Suppressor macrophage treated with lipopolysaccharide for 4 hours (primary cell): ENCODE measurements at places on chromosomes 5 and 9.

GRCh38 chr5:35668319-35668718 lies 50.7 kb downstream of the SPEF2 start:
- no peak for DNase-seq

DNA sequence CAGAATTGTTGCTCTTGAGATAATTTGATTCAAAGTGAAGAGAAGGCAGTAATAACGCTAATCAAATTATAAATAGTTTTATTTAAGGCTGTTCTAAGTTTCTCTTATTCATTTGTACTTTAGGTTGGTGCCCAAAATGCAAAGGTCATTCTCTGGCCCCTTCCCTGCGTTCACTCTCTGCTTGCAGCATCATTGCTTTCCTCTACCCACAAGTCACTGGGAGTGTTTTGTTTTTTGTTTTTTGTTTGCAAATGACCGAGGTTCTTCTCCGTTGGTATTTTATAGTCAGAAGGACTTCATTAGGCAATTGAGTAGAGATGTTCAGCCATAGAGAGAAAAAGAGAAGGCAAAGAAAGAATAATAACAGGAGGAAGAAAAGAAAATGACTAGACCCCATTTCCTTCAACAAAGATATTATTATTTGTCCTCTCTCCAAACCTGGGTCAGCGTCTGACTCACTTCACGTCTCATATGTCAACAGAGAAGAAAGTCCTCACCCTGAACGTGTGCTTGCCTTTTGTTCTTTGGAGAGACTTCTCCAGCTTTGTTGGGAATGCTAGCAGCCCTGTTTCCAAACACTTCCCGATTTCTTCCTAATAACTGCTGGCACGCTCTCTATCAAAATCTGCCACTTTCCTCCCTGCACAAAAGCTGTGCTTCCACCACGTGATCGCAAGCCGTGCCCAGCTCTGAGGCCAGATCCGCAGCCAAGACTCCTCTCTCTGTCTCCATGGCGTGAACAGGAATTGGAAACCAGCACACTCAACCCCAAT lies 119.8 kb downstream of the EBF1 start:
- no peak for DNase-seq

- no peak for DNase-seq
These were observed 496.7 kb upstream of the NMUR2 start for GRCh38 chr5:152901754-152902153.

DNA sequence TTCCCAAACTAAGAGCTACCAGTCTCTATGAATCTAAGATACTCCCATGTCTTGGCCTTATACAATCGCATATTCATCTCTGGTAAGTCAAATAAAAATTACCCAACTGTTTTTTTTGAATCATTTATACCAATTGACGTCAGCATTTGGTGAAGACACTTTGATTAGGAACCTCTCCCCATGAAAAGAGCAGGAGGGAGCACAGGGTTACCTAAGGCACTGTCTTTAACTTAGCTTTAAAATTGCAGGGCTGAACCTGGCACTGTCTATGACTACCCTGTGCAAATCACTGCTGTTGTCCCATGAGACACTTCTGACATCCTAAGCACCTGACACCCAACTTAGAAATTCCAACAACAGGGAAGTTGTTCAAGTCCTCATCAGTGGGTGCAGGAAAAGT lies 586.4 kb downstream of the MAT2B start:
- DNase-seq, result no peak

DNA sequence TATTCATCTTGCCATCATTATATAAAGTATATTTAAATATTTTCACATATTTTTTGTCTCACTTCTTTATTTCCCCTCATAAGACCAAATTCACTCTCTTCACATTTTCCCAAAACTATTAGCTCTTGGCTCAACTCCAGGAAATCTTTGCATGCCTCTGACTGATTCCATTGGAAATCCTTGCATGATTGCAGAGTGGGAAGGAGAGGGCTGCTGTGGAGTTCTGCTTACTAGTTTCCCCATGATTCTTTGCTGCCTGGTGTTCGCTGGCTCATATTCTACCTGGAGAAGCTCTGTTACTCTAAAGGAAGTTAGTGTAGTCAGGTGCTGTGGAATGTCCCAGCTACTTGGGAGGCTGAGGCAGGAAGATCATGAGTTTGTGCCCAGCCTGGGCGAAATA lies 41.9 kb downstream of the LIX1 start:
- no peak for DNase-seq

DNA sequence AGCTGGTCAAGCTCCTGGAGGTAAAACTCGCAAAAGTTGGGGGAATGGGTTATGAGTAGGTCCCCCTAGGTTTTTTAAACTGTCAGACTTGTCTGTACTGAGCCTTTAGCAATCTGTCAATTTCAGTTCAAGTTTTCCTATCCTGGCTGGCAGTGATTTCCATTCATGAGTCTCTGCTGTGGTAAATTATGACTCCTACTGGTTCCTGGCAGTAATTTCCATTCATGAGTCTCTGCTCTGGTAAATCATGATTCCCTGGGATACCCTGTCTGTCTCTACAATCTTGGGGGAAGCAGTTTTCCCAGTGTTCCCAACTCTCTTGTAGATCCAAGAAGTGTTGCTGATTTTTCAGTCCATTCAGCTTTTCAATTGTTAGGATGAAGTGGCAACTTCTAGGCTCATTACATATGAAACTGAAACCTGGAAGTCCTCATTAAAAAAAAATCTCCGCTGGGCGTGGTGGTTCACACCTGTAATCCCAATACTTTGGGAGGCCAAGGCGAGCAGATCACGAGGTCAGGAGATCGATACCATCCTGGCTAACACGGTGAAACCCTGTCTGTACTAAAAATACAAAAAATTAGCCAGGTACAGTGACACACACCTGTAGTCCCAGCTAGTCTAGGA lies 91.3 kb upstream of the GPBP1 start:
- DNase-seq, result peak; percentile 4

GRCh38 chr9:131668057-131668438 lies 71.8 kb downstream of the RAPGEF1 start:
- no peak for DNase-seq

DNA sequence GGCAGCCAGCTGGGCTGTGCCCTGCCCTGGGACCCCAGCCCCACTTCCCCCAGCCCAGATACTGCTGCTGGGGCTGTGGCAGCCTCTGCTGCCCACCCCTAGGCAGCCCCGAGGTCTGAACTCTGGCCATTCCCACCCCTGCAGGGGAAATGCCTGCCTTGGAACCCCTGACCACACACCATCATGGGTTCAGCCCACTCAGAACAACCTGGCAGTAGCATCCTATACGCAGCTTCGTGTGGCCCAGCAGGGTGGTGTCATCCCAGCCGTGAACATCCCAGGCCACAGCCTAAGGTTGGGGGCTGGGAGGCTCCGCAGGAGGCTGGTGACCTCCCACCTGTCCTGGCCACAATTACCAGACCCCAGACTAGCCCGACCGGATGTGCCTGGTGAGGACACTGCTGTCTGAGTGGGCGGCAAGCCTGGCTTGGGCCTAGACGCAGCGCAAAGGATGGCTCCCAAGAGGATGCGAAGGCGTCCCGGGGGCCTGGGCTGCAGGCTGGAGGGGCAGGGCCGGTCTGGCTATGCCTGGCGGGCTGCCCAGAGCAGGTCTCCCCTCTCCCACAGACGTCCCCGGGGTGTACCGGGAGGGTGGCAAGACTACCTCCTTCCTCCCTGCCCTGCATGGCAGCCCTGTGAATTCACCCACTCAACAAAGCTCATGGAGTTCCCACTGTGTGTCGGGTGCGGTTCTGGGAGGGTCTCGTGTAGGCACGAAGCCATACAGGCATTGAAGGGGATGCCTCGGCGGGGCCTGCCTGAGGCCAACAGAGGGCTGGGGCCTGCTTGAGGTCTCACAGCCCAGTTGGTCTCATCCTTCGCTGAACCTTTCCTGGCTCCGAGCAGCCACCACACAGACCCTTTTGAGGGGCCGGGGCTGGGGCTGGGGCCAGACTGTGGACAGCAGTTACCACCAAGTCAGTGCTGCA lies 1.5 kb upstream of the SLC34A3 start:
- no peak for DNase-seq

DNA sequence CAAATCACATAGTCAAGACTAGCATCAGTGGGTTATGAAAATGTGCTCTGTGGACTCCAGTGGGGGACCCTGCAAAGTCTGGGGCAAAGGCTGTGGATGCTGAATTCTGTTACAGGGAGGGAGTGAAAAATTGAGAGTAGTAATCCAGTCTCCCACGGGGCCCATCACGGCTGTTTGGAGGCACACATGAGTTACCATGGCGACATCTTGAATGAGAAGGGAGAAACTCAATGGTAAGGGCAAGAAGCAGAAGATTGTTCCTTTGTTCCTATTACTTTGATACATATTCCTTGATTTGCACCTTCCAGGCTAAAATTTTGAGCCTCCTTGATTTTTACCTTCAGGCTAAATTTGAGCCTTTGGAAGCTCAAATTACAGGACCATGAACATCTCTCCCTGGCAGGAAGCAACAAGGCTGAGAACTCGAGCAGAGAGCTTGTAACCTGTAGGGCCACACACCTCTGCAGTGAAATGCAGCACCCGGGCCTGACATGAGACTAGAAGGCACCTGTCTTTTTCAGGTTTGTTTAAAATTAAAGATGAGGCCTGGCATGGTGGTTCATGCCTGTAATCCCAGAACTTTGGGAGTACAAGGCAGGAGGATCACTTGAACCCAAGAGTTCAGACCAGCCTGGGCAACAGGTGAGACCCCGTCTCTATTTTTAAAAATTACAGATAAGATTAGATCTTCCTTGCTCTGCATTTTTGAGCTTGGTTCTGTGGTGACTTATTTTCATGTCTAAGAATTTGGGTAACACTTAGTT lies 31.0 kb upstream of the ZFR start:
- no peak for DNase-seq

DNA sequence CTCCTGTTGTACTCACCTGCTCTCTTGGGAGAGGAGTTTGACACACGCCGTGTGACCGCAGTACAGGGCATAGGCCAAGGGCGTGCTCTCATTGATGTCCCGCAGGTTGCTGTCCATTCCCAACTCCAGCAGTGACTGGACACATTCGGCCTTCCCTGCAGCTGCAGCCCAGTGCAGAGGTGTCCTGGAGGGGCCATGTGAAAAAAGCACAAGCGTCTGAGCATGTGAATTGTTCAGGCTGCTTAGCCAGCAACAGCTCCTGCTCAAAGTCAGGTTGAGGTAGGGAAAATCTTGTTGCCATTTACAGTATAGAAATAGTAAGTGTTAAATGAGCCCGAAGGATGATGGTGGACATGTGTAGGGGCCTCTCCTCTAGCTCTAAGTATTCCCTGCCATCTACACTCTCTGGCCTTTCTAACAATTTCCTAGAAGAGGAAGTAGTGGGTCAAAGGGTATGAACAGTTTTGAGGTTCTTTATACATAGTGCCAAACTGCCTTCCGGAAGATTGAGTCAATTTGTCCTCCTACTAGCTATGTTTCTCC lies 116.5 kb downstream of the ANKRD55 start:
- peak; percentile 50 for DNase-seq

DNA sequence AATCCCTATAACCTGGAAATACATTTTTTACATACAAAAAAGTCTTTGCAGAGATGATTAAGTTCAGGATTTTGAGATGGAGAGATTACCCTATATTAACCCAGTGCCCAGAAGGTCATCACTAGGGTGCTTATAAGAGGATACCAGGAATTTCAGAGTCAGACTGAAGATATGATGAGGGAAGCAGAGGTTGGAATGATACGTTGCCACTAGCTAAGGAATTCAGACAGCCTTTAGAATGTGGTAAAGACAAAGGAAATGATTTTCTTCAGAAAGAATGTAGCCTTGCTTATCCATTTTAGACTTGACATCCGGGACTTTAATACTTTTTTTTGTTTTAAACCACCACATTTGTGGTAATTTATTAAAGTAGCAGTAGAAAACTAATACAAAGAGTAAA lies 2176.8 kb upstream of the C9orf72 start:
- no peak for DNase-seq

DNA sequence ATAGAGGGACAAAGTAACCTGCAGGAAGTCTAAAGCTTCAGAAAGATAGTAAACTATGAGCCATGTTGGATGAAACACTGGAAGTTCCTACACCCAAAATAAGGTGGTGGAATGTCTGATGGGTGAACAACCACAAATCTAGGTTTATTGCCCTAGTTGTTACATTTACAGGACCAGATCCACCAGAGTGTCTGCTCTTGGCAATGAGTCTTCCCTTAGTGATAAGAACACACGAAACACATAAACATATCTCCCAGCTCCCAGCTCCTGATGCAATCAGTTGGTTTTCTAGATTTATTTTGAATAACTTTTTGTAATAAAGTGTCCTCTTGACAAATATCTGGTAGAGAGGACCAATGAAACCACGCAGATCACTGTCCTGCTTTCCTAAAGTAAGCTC lies 329.7 kb upstream of the WWC1 start:
- no peak for DNase-seq

- DNase-seq, result no peak
These were observed 766 bp upstream of the LRRC26 start for GRCh38 chr9:137170486-137171148.

- DNase-seq, result no peak
These were observed 73.4 kb downstream of the ADAMTS2 start for GRCh38 chr5:179271821-179272325.

DNA sequence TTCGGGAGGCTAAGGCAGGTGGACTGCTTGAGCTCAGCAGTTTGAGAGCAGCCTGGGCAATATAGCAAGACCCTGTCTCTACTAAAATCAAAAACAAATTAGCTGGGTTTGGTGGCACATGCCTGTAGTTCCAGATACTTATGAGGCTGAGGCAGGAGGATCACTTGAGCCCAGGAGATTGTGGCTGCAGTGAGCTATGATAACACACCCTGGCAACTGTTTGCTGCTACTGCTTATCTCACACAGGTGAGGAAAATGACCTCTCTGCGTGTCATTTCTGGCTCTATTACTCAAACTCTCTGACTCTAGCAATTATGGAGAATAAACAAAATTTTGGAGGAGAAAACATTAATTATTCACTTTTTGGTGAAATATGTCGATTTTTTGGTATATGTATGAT lies 45.3 kb upstream of the TMC1 start:
- DNase-seq, result no peak

DNA sequence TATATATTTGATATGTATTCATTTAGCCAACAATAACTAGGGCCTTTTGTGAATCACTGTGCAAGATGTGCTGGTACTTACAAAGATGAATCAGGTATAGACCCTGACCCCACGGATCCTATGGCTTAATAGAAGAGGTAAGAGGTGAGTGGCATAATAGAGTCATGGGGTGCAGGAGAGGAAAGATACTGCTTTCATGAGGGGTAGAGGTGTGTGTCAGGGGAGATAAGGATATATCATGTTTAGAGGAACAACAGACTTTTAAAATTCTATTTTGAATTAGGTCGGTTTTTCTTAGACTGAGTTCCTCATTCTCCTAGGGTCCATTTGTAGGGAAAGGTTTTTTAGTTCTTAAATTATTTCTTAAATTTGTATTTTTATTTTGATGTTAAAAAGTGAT lies 27.8 kb downstream of the ZCCHC7 start:
- DNase-seq, result no peak

DNA sequence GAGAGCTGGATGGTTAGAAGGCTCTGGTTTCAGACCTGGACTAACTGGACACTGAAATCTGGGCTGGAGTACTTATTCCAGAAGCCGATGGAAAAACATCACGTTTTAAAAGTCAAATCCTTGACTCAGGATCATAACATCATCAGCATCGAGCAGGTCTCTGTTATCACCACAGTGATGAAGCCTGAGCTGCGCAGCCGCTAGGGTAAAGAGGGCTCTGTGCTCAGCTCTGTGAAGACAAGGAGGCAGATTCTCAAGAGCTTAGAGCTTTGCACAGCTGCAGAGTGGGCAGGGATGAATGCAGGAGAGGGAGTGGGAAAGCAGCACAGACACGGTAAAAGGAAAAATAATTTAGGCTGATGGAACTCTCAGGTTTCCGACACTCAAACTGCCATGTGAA lies 208.8 kb upstream of the TAS2R1 start:
- DNase-seq, result no peak

- no peak for DNase-seq
These were observed 385.0 kb downstream of the EFNA5 start for GRCh38 chr5:107285772-107286171.
